ENCODE measurements at places on chromosomes 4 and X. TPM values are rescaled to one million over a fixed set of nuclear protein-coding genes. Genes with fewer than 3 reads are reported as not detected.
A peak's percentile ranks its signal among the peaks of the same experiment; 100 is the strongest.

DNA sequence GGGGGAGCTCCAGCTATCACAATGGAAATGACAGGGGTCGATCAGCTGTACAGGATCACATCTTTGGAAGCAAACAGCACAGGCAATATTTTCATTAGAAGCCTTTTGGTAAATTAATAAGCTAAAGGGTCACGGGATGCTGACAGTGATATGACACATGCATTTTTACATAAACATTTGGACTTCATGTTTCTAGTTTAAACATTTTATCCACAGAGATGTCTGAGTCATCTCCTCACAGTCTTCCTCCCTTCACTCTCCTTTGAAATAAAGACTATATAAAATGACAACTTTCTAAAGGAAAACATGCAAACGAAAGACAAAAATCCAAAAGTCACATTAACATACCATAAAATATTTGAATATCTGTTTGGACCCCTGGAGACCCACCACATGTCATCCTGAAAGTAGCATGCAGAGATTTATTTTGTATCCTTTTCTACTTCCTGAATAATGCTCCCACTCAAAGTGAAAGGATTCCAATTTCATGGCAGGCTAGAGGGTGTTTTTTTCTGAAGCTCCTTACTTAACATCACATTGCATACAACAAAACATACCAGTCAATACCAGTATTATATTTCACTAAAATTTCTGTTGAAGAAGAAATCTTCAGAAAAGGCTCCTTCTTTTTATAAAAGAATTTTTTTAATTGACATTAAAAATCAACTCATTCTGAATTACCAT lies 200.1 kb upstream of the PPARGC1A start:
- DNase-seq = peak; percentile 57

DNA sequence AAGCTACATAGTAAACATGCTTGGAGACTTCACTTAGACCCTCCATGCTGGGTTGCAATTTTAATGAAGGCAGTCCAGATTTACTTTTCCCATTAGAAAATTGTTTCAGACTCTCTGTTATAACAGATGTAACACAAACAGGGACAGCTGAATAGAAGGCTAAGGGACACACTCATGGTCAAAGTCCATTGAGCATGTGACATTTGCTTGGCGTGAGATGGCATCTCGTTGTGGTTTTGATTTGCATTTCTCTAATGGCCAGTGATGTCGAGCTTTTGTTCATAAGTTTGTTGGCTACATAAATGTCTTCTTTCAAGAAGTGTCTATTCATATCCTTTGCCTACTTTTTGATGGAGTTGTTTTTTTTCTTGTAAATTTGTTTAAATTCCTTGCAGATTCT lies 358.2 kb upstream of the CLNK start:
- DNase-seq = no peak

DNA sequence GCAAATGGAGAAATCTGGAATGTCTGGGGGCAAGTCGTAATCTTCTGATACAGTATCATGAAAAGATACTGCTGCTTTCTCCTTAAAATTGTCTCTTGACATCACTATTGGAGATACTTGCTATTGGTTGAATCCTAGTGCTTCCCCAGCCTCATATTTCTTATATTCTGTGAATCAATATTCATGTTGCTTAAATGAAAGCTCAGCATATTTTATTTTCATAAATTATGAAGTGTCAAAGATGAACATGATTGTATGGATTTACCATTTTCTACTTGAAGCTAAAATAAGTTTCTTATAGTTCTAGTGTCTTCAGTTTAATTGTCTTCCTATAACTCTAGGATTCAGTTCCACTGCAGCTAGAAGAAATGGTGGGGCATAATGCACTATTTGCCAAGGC lies 29.6 kb upstream of the MBNL3 start:
- no peak for DNase-seq

- DNase-seq = peak; percentile 88
Measured at GRCh38 chrX:149570668-149571067, 16.6 kb downstream of the MAGEA9B start.

GRCh38 chr4:108717386-108717785 lies 45.5 kb downstream of the ETNPPL start:
- no peak for DNase-seq

GRCh38 chr4:168859888-168860694 lies 150.0 kb downstream of the CBR4 start:
- DNase-seq = peak; percentile 77

DNA sequence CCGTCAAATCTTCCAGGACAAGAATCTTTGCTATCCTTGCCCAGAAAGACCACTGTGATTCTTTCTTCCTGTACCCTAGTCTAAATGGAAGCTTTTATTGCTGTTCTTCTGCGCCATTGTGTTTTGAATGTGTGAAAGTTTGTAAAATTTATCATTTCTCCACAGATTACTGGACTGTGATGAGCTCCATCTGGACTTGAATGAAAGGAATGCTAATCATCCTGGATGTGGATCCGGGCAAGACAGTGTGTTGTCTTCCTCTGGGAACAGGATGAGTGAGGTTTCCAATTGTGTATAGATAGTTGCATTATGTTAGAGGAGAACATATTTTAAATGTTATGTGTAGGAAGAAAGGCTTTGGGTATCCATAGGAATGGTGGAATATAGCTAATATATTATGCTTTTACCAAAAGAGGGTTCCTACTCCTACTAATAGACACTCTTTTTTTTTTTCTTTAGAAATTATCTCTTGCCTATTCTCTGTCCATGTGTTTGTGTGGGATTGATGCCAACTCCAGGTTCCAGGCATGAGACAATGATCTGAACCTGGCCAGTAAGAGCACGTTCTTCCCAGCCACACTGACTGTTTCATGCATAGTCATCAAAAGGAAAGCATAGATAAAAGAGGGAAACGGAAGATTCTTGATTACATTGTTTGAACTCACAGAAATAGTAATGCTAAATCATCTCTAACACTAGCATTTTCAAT lies 803.6 kb upstream of the ADGRL3 start:
- DNase-seq = no peak

DNA sequence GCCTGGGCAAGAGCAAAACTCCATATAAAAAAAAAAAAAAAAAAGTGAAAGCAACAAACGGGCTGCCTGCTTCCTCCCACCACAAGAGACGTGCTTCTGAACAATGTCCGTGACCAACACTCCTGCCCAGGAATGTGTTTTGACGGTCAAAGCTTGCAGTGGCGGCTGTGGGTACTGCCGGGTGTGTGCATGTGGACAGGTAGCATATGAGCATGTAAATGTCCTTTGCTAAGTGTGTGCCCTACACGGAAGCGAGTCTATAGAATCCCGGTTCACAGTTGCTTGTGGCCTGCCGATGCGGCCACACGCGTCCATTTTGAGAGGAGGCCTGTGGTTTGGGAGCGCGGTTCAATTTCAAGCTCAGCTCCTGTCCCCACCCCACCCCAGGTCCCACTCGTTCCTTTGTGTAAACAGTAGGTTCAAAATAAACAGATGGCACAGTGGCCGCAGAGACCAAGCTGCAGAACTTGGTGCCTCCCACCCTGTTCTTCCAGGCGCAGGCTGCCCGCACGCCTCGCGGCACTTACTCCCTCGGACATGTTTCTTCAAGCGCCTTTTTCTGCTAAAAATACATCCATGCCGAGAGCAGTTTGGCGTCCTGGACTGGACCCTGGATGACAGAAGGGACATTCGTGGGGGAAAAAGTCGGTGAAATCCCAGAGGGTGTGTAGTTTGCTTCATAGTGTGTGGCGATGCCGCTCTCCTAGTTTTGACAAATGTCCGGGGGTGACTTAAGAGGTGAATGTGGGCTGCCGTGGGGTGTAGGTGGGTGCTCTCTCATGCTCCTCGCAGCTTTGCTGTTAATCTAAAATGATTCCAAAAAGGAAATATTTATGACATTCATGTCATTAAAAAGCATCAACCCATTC lies 11.5 kb upstream of the NKX1-1 start:
- no peak for DNase-seq

DNA sequence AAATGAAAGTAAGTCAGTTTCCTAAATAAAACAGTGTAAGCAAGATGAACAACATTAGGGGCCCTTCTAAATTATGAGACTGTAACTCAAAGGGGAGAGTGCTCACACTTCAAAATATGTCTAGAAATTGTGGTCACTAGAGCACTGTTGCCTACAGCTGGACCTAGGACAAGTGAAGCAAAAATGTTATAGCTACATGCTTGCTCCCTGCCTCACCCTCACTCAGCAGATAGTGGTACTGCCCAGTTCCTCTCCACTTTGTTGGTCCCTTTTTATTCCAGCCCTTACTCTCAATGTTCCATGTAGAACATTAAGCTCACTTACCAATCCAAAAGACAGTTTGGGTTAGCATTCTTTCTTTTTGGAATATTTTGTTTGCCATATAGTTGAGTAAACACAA lies 147.3 kb downstream of the GRIA3 start:
- DNase-seq = no peak

GRCh38 chrX:19177721-19178120 lies 55.5 kb upstream of the ADGRG2 start:
- no peak for DNase-seq

DNA sequence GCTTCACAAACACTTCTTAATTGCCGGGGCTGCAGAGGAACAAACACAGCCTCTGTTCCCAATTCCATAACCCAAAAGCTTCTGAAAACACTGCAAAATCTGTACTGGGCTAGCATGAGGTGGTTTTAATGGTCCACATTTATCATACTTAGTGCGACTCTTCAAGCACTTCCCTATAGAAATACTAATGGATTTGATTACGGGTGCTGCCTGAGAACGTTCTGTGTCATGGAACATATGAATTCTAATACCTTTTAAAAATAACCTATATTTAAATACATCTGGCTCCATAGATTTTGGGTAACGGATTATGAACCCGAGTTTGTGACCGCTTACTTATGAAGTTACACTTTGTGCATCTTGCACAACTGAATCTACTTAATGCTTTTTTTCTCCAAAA lies 35.4 kb upstream of the STS start:
- no peak for DNase-seq

- no peak for DNase-seq
Measured at GRCh38 chr4:10765386-10765785, 80.8 kb upstream of the CLNK start.

- no peak for DNase-seq
Measured at GRCh38 chr4:1513936-1514483, 107.8 kb upstream of the NKX1-1 start.

- no peak for DNase-seq
Measured at GRCh38 chr4:119471259-119471658, 149.3 kb upstream of the FABP2 start.

GRCh38 chr4:3291411-3291968 lies 1.3 kb upstream of the RGS12 start:
- DNase-seq = no peak

DNA sequence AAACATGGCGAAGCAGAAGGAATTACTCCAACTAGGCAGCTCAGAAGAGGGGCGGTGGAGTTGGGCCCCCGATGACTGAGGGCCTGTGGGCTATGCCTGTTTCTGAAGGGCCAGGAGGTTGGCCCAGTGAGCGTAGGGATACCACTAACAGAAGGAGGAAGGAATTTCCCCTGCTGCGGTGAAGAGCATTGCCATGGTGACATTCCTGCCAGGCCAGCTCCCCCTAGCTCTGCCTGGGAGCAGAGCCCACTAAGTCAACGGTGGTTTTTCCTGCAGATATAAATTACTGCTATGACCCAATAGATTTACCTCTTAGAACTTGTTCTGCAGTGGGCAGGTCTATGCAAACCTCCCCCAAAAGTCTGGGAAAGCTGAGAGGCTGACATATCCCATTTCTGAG lies 28.9 kb upstream of the HMX1 start:
- DNase-seq = no peak

GRCh38 chr4:21949073-21949457 lies 493 bp upstream of the KCNIP4 start:
- peak; percentile 26 for DNase-seq

- no peak for DNase-seq
Measured at GRCh38 chrX:26442340-26442739, 226.4 kb downstream of the MAGEB5 start.

DNA sequence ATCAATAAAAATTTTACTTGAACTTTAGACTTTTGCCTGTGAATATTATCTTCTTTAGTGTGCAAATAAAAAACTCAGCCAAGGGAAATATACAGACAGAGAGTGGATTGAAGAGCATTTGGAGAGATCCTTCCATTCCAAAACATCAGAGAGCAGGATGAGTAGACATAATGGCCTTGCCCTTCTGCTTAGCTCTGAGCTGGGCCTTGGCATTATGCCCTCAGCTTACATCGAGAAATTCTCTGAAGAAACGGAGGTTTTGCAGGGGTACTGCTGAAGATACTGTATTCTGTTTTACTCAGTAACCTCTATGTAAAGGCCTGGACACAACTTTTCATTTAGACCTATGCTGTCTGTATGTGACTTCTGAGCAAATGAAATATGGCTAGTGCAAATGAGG lies 317.4 kb downstream of the STIM2 start:
- no peak for DNase-seq

GRCh38 chr4:147041376-147041775 lies 95.7 kb upstream of the TTC29 start:
- DNase-seq = no peak

GRCh38 chr4:112759313-112759712 lies 122.4 kb downstream of the LARP7 start:
- DNase-seq = no peak

GRCh38 chr4:5497489-5497888 lies 210.9 kb downstream of the EVC2 start:
- no peak for DNase-seq

DNA sequence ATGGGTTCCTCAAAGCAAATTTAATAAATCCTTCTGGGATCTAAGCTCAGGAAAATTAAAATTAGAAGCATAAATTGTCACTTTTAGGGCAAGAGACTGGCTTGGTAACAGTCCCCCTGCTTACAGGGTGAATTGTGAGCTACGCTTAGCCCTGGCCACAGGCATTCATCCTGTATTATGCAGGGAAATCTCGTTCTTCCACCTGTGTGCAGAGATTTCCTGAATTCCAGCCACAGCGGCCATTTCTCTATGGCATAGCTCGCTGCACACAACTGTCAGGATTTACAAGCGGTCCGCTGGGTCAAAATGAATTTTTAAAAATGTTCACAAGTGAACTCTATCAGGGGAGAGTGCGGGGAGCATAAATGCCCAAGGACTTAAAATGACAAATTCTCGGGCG lies 111.9 kb downstream of the DCTD start:
- DNase-seq = no peak

DNA sequence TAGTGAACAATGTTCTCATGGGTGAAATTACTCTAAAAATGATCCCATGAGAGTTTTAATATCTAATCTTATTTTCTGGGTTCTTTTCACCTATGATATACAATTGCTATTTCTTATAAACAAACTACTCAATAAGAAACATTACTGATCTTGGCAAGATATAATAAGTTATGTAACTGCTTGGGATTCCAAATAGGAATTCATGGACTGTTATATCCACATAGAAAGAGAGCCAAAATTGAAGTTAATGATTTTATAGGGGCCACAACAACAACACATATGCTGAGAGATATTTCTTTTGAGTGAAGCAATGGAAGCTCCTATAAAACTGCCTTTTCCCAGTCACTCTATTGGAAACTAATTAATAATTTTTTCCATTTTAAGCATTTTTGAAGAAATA lies 90.4 kb upstream of the TLL1 start:
- no peak for DNase-seq

- DNase-seq = peak; percentile 3
Measured at GRCh38 chrX:51837921-51838320, 55.5 kb upstream of the MAGED1 start.

The SLC6A14 gene
- not detected for total RNA-seq

The FAM3A gene
- 72.8 TPM for total RNA-seq

The ADRA2C gene
- not detected for total RNA-seq

The STOX2 gene
- total RNA-seq = under 0.01 TPM

The SCFD2 gene
- total RNA-seq = 11.2 TPM

The KLHL34 gene
- total RNA-seq = not detected

The CASK gene
- 52.7 TPM for total RNA-seq

The CLTRN gene
- 2.8 TPM for total RNA-seq

The MAGEA4 gene
- total RNA-seq = 0.64 TPM
